ENCODE measurements at places on chromosomes 11 and 22. TPM values are rescaled to one million over a fixed set of nuclear protein-coding genes. Genes with fewer than 3 reads are reported as not detected.

The TMEM45B gene
- total RNA-seq = 94.3 TPM

The TYR gene
- total RNA-seq = not detected

DNA sequence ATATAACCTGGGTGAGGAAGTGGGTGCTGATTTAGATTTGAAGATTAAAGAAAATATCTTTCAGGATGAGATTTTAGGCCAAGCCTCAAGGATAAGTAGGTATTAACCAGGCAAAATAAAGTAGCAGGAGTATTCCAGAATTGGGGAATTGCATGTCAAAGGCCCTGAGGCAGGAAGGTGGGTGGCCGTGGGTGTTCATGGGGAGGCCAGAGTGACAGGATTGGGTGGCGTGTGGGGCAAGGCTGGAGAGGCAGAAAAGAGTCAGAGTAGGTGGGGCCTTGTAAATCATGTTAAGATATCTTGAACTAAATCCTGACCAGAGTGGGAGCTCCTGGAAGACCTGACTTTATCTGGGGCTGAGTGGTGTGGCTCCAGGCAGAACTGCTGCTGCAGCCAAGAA, 19.7 kb upstream of the WT1 start:
- DNase-seq = no peak

GRCh38 chr22:39943337-39943736, 16.9 kb upstream of the TMA7B start:
- DNase-seq = no peak

GRCh38 chr22:26429458-26430286, 612 bp downstream of the ASPHD2 start:
- DNase-seq = no peak

The PATE4 gene
- total RNA-seq = not detected

Measured in ureter (tissue), 1 donor.